IMR-90 (cell line): ENCODE measurements at places on chromosomes 3 and 15. TPM values are rescaled to one million over a fixed set of nuclear protein-coding genes. Genes with fewer than 3 reads are reported as not detected.

- DNase-seq: no peak
Measured at GRCh38 chr15:62413786-62414185, 248.7 kb upstream of the C2CD4B start.

DNA sequence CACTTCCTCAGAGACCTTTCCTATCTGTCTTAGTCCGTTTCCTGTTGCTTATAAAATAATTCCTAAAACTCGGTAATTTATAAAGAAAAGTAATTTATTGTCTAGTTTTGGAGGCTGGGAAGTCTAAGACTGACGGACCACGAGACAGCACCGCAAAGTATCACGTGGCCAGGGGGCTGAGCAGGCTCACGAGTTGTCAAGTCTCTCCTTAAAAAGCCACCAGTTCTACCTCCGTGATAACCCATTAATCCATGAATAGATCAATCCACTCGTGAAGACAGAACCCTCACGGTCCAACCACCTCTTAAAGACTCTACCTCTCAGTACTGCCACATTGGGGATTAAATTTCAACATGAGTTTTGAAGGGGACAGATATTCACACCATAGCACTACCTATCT, 821 bp downstream of the LINS1 start:
- DNase-seq: no peak

The B3GNT5 gene
- 3.4 and 4.4 TPM in 2 replicates for total RNA-seq

DNA sequence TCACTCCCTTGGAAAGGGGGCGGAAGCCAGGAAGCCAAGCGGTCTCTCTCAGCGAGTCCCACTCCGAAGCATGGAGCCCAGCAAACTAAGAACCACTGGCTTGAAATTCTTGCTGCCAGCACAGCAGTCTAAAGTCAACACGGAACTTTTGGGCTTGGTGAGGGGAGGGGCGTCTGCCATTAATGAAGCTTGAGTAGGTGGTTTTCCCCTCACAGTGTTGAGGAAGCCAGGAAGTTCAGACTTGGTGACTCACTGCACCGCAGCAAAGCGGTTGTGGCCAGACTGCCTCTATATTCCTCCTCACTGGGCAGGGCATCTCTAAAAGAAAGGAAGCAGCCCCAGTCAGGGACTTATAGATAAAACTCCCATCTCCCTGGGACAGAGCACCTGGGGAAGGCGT, 665.4 kb upstream of the CBLB start:
- DNase-seq: peak; percentile 35

- DNase-seq: no peak
Measured at GRCh38 chr15:95989392-95989791, 341.1 kb upstream of the NR2F2 start.

DNA sequence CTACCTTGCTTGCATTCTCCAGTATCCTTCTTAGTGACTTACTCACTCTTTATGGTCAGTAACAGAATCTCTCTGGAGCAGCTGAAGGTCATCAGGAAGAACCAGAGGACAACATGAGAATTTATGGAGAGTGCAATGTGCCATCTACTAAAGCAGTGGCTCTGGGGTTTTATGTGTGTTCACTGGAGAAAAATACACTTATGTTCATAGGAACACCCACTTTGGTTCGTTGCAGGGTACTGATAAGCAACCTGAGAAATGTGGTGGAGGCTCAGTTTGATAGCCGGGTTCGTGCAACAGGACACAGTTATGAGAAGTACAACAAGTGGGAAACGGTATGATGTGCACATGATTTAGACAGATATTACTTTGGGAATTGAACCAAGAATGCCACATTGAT, 12.8 kb downstream of the CPB1 start:
- no peak for DNase-seq

The SFMBT1 gene
- total RNA-seq: 1.8 and 3.6 TPM in 2 replicates

DNA sequence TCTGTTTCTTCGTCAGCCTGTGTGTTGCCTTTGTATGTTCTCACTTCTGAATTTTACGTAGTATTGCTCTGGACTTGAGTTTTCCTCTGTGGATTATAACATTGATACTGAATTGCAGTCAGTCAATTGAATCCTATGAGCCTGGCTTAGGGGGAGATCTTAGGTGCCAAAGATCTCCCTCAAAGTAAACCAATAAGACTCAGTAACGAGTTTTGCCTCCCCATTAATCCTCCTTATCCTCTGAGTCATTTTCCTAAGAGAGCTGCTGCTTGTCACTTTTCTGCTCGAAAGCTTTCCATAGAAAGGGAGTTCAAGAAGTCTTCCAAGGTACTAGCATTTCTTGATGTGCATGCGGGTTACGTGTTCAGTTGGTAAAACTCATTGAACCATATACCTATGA, 126.4 kb downstream of the CHDH start:
- no peak for DNase-seq

GRCh38 chr15:98856532-98856907, 151.1 kb downstream of the PGPEP1L start:
- DNase-seq: peak; percentile 96
